ENCODE measurements at places on chromosomes 3 and 15.

GRCh38 chr15:22992024-22992326 is 11.8 kb upstream of the CYFIP1 start:
- DNase-seq = no peak

- no peak for DNase-seq
Observed at GRCh38 chr15:50484781-50485180, 60.6 kb downstream of the USP8 start.

- no peak for DNase-seq
Observed at GRCh38 chr15:96360581-96361308, 30.2 kb downstream of the NR2F2 start.

- DNase-seq = no peak
Observed at GRCh38 chr3:100098784-100099070, 15.6 kb downstream of the FILIP1L start.

GRCh38 chr3:112858410-112859069 is 11.9 kb upstream of the CD200R1L start:
- DNase-seq = no peak

GRCh38 chr3:157650172-157650571 is 147.0 kb upstream of the VEPH1 start:
- DNase-seq = no peak

DNA sequence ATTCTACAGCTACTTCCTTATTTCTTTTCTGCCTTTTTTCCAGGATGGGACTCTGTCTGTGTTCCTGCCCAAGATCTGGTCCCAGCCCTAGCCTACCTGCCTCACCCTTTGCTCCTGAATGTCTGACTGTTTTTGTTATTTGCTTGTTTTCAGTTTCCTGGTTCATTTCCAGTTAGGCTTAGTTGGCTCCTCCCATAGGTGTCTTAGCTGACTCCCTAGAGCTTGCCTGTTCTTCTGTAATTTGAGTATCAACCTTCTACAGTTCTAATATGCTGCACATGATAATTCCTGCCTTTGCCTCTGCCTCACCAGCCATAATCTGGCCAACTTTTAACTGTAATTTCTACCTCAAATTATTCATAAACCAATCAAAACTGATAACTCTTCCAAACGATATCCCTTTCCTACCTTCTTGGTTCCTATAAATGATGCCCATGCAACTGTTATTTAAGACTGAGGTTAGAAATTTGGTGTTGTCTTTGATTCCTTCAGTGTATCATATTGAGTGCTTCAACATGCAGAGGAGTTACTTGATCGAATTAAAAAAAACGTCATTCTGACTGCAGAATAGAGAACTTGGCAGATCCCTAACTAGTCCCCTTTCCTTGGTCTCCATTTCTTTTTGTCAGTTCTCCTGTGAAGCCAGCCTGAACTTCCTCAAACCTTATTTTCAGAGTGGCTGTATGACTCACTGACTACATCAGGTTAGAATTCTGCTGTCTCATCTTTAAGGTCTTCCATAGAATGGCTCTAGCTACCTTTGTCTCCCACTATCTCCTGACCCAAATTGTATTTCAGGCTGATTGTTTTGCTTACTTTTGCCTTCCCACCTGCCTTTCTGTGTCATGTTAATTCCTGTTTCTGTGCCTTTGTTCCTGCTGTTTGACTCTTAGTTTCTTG is 8.4 kb downstream of the GOLM2 start:
- DNase-seq = no peak

DNA sequence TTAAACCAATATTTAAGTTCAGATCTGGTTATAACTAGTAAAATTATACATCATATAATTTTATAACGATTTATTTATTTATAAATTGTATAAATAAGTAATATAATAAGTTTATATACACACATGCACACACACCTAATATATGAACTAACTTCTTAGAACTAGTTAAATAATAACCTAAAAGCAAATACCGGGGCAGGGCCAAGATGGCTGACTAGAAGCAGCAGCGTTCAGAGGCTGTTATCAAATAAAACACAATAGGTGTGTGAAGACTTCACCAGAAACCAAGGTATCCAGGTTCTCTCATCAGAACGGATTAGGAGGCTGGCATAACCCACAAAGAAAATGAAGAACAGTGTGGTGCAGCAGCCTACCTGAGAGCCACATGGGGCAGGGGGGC is 653.6 kb upstream of the CBLB start:
- no peak for DNase-seq

- DNase-seq = no peak
Observed at GRCh38 chr15:31364301-31365031, 37.8 kb downstream of the KLF13 start.

DNA sequence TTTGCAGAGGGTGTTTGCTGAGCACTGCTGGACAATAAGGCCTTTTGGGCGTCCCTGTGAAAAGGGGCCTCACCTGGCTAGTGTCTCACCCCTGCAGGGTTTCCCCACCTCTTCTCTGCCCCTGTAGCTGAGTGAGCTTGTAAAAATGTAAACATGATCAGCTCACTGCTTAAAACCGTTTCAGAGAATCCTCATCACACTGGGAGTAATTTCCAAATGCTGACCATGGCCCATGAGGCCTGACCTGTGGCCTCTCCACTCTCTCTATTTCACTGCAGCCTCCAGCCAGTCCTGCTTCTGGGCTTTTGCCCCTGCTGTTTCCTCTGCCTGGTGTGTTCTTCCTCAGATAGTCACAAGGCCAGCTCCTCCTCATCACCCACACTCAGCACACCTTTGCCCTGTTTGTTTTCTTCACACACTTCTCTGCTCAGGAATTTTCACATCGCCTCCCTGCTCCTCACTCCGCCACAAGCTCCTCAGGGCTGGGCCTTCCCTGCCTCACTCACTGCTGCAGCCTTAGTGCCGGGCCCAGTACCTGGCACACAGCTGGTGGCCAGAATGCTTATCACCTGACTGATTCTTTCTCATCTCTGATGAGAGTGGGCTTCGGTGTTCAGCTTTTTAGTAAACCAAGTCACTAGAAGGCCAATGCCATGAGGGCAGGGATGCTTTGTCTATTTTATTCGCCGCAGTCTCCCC is 79.3 kb upstream of the SEC13 start:
- DNase-seq = no peak

DNA sequence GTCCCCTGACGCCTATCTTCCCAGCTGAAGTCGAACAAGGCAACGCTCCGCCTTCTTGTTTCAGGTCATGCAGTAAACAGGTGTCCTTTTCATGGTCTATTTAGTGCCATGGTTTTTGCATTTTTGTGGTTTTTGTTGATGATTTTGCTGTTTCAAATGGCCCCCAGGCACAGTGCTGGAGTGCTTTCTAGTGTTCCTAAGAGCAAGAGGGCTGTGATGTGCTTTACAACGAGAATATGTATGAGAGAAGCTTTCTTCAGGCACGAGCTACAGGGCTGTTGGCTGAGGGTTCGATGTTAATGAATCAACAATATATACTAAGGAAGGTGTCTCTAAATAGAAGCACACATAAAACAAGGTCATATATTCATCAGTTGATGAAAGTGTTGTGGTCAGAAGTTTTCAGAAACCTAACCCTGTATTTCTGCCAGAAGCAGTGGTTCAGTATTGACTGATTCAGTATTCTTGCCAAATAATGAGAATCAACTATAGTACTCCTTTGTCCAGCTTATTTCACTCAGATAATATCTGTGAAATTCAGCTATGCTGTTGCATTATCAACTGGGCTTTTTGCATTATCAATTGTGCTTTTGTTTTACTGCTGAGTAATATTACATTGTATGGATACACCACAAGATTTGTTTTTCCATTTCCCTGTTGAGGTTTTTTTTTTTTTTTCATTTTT is 18.5 kb downstream of the LIMD1 start:
- no peak for DNase-seq

DNA sequence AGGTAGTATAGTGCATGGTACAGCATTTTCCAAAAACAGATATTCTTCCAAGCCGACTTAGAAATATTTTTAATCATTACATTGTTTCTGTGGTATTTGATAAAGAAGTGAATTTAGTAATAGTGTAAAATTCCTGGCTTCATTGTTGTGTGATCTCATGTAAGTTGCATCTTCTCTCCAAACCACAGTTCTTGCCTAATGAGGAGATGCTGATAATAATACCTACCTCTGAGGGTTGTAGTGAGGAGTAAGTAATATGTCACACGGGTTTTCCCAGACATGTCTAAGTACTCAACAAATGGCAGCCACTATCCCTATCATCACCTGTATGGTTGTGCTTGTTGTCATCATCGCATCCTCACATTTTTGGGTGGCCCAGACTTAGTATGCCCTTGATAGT is 167.3 kb downstream of the SLCO3A1 start:
- no peak for DNase-seq

DNA sequence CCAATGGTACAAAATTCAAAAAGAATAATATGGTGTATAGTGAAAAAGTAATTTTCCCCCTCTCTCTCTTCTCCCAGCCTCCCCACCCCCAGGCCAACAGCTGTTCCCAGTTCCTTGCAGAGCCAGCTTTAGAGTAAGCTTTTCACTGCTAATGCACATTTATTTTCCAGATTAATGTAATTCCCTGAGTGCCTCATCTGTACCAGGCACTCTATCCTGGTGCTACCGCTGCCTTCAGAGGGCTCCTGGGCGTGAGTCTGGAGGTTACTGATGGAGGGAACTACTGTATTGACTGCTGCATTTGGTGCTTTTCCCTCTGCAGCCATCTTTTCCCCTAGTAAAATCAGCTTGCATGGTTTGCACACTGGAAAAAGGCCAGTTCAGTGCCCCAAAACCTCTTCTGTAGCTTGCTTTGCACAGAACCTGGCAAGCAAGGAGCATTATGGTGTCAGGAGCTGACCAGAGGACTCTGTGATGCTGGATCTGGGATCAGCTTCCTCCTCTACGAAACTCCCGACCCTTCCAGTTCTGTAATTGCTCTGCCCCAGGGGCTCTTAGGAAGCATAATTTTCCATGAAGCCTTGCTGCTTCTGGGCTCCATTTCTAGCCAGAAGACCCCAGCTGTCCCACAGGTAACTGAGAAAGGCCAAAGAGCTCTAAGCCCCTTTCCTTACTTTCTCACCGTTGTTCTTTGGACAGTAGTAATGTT is 8.5 kb upstream of the USP3 start:
- no peak for DNase-seq

DNA sequence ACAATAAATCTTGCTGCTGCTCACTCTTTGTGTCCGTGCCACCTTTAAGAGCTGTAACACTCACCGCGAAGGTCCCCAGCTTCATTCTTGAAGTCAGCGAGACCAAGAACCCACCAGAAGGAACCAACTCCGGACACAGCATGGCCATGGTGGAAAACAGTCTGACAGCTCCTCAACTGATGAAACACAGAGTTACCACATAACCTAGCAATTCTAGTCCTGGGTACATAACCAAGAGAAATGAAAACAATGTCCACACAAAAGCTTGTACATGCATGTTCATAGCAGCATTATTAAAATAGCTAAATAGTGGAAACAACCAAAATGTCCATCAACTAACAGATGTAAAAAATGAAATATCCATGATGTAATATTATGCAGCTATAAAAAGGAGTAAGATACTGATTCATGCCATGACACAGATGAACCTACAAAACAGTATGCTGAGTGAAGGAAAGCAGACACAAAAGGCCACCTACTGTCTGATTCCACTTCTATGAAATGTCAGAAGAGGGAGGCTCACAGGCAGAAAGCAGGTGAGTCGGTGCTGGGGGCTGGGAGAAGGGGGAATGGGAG is 36.8 kb downstream of the VGLL4 start:
- no peak for DNase-seq

DNA sequence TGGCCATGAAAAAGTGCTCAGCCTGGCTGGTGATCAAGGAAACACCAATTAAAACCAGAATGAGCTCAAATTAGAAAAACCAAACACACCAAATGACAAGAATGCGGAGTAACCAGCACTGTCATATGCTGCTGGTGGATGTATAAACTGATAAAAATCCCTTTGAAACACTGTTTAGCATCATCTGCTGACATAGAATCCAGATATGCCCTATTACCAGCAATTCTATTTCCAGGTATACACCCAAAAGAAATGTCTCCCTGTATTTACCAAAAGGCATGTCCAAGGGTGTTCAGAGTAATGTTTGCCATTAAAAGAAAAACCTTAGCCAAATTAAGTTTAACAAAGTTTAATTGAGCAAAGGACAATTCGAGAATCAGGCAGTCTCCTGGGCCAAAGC is 138.6 kb downstream of the FMN1 start:
- DNase-seq = no peak

DNA sequence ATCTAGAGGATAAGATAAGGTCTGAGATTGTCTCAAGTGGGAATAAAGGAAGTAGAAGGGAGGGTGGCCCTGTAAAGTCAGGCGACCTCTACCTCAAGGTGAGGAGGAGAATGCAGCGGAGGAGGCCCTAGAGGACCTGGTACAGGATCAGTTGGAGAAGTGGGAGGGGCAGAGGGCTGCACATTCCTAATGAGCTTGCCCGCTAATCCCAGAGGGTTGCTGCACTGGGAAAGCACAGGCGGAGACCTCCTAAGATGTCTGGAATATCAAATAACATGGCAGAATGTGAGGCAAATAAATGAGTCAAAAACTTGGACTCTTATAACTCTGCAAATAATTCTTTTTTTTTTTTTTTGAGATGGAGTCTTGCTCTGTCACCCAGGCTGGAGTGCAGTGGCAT is 30.2 kb upstream of the VPS8 start:
- no peak for DNase-seq

DNA sequence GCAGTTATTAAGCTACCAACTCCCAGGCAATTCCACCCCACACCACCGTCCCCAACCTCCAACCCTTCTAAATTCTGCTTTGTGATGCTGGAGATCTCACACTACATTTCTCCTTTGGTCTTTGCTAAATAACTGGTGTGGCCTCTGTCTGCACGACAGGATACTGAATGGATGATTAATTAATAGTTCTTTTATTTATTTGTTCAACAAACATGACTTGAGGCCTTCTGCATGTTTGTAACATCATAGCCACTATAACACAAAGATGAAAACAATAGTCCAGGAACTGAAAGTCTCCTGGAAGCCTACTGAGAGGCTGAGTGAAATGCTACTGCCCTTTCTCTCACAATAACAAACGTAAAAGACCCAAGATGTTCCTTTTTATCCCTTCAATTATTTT is 609.5 kb upstream of the UBE2E2 start:
- no peak for DNase-seq

DNA sequence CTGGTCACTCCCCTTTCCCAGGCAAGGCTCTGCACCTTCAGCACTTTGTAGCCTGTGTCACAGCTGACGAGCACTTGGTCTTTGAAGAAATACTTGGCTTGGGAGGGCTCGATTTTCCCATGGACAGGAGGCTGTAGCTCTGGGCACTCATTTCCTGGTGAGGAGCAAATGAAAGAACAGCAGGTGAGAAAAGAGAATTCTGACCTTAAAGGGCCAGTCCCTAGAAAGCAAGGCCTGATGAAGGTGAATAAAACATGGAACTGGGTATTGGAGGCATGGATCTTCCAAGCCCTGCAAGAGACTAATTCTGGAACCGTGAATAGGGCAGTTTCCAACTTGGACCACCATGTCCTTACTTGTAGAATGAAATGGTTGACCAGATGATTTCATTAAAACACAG is 39.9 kb downstream of the MASP1 start:
- no peak for DNase-seq

- DNase-seq = no peak
Observed at GRCh38 chr3:38000242-38000916, 9.8 kb downstream of the VILL start.

DNA sequence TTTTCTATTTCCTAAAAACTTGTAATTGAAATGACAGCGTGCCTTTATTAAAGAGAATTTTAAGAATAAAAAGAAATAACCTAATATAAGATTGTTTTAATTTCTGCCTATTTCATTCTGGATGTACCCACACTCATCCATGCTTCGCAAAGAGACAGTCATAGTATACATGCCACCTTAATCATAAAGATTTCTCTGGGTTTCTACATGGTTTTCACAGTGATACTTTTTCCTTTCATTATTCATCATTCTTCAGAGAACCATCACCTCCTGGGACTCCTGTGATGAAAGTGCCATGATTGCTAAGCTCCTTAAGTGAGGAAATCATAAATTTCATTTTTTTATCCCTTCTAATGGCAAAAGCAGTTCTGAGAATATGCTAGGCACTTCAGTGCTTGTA is 4.3 kb upstream of the CCR8 start:
- DNase-seq = no peak

Data from stimulated activated CD8-positive, alpha-beta memory T cell treated with anti-CD3 and anti-CD28 coated beads, Interleukin-4, amount 100 ng/mL, for 4 hours (primary cell).